ENCODE measurements at places on chromosomes 5 and 9. TPM values are rescaled to one million over a fixed set of nuclear protein-coding genes. Genes with fewer than 3 reads are reported as not detected.
A peak's percentile ranks its signal among the peaks of the same experiment; 100 is the strongest.

DNA sequence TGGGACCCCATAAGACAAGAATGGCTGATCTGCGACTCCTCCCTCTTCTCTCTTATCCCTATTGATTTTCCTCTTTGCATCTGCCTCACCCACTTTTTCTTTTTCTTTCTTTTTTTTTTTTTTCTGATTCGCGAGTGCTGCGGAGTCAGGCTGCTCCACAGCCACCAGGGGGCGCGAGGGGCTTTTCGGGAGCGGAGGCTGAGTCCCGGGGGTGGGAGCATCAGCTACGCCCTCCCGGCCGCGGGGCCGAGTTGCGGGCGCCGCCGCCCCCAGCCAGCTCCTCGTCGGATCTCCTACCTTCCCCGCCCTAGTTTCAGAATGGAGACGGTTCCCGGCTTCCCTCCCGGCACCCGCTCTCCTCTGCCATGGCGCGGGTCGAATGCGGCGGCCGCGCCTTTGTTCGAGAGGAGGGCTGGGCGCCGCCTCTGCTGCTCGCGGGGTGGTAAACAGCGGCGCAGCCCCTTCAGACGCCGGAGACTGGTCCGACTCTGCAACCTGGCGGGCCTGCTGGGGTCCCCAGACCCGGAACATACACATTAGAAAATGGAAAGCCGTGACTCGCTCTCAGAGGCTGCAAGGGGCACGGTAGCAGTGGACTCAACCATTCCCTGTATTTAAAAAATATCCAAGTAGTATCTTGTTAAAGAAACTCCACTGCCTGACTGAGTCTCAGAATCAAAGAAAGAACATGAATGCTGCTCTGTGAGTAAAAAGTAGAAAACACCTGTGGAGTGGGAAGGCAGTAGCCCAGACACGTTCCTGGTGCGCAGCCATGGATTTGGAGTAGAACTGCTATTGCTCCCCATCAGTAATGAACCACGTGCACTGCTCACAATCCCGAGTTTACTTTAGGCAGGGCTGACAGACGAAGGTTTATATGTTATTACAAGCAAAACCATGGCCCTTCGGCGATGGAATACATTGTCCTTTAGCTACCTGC, 55.7 kb downstream of the DPYSL3 start:
- peaks cover 22% of the 10 kb centered on the region for H3K4me1 ChIP-seq
- H3K36me3 ChIP-seq = no peaks in the 10 kb centered on the region
- peak overlapping the region; percentile 88 for H3K4me3 ChIP-seq

GRCh38 chr9:38172586-38172985, 103.6 kb upstream of the SHB start:
- no peak overlapping the region for H3K4me3 ChIP-seq
- peaks cover 5% of the 10 kb centered on the region for H3K4me1 ChIP-seq
- H3K36me3 ChIP-seq = no peaks in the 10 kb centered on the region

STKLD1 gene
- total RNA-seq = 1.2 TPM

GRCh38 chr5:134435560-134435959, 23.9 kb upstream of the CDKN2AIPNL start:
- no peak for DNase-seq
- no peaks in the 10 kb centered on the region for H3K36me3 ChIP-seq
- no peak overlapping the region for H3K4me3 ChIP-seq
- peaks cover 28% of the 10 kb centered on the region for H3K4me1 ChIP-seq

GRCh38 chr9:137149942-137150616, 11.1 kb downstream of the GRIN1 start:
- no peaks in the 10 kb centered on the region for H3K4me1 ChIP-seq
- no peak overlapping the region for H3K4me3 ChIP-seq
- peaks cover 78% of the 10 kb centered on the region for H3K36me3 ChIP-seq
- no peak for DNase-seq
- no peak overlapping the region for H3K27ac ChIP-seq
- H3K27me3 ChIP-seq = peaks cover 2% of the 10 kb centered on the region

RPL12 gene
- total RNA-seq = 1,810 TPM

DNAJC18 gene
- 36.6 TPM for total RNA-seq

NR6A1 gene
- 4.3 TPM for total RNA-seq

ACOT12 gene
- 2.3 TPM for total RNA-seq

CTXN3 gene
- 21.4 TPM for total RNA-seq

SLC6A19 gene
- 0.10 TPM for total RNA-seq

- no peaks in the 10 kb centered on the region for H3K4me1 ChIP-seq
- H3K27ac ChIP-seq = no peak overlapping the region
- no peak overlapping the region for H3K4me3 ChIP-seq
- H3K27me3 ChIP-seq = no peaks in the 10 kb centered on the region
- no peak for DNase-seq
- H3K36me3 ChIP-seq = peaks cover 43% of the 10 kb centered on the region
These were observed 12.0 kb upstream of the PCBD2 start for GRCh38 chr5:134892926-134893325.

DNA sequence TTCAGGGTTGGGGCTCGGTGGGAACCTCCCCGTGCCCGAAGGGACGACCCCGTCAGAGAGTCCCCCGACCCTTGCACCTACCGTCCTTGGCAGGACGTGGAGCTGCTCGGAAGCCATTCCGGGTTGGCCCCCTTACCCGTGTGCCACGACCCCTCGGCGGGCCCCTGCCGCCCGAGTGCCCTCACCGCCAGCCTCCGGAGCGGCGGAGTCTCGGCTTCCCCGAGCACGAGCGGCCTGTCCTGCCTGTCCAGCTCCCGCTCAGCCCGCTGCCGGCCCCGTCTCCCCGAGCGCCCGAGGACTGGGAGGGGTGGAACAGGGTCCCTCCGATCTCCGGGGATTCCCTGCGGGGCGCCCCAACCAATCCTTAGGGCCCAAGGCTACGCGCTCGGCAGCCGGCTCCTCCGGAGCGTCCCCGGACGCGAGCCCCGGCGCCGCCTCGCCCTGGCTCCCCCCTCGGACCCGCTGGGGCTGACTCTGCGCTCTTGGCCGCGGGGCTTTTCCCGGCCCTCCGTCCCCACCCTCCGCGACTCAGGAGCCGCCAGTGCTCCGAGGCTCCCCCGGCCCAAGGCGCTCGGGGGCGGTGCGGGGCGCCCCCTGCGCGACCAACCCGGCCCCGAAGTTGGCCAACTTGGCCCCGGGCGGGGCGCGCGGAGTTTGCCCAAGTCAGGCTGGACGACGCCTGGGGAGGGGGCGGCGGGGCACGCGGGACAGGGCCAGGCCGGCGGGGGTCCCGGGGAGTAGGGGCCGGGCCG, 654 bp downstream of the ADAMTS2 start:
- peak; percentile 43 for DNase-seq
- H3K4me1 ChIP-seq = peaks cover 31% of the 10 kb centered on the region

DNA sequence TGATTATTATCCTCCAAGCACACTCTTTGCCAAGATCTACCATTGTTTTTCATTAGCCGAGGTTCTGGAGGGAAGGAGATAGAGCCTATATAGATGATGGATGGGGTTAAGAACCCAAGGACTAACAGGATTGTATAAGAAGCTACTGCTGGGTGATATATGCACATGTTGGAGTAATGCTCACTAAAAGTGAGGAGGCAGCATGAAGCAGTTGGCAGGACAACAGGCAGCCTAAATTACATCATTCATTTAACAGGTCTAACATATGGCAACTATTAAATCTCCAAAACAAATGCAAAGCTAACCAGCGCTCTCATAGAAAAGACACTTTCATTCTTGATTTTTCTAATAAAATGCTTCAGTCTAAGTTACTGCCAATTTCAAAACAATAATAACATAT, 293.2 kb downstream of the EPB41L4A start:
- no peak for DNase-seq
- no peaks in the 10 kb centered on the region for H3K27me3 ChIP-seq
- H3K27ac ChIP-seq = no peak overlapping the region
- no peaks in the 10 kb centered on the region for H3K36me3 ChIP-seq
- H3K4me1 ChIP-seq = no peaks in the 10 kb centered on the region

GRXCR2 gene
- total RNA-seq = not detected

DNA sequence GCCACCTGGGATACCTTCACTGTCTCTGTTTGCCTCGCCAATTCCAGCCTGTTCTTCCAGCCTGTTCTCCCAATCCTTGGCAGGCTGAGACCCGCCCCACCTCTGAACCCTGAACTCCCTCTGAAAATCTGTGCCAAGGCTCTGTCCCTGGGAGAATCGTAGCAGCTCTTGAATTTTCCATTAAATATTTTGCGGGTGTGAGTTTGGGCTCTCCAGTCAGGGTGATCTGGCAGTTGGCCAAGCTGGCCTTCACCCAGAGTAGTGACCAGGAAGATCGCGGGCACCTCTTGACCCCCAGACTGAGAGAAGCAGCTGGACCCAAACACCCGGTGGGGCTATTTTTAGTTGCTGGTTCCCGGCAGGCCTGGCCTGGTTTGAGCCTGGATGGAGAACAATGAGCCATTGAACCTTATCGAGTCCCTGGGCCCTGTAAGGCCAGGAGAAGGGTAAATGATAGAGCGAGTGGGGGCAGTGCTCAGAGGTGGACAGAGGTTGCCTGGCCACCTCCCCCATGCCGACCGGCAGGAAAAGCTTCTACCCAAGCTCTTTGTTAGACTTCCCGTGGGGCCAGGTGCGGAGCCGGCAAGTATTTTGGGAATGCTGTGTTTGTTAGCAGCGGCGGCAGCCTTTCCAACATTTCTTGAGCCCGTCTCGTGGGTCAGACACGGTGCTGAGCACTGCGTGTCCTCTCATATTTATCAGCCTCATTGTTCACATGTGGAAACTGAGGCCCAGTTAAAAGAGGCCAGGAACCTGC, 146.2 kb downstream of the RGS3 start:
- no peak overlapping the region for H3K4me3 ChIP-seq
- peaks cover 16% of the 10 kb centered on the region for H3K4me1 ChIP-seq
- H3K36me3 ChIP-seq = no peaks in the 10 kb centered on the region
- no peaks in the 10 kb centered on the region for H3K27me3 ChIP-seq
- DNase-seq = no peak

GRCh38 chr9:92208693-92209524, 84.6 kb downstream of the IARS1 start:
- no peak for DNase-seq
- H3K36me3 ChIP-seq = peaks cover 20% of the 10 kb centered on the region
- no peak overlapping the region for H3K27ac ChIP-seq
- H3K4me3 ChIP-seq = no peak overlapping the region
